ENCODE measurements at places on chromosomes 7 and 10. TPM values are rescaled to one million over a fixed set of nuclear protein-coding genes. Genes with fewer than 3 reads are reported as not detected.

LRRD1 gene
- not detected for total RNA-seq

GRCh38 chr10:102335184-102335583 is 60.3 kb upstream of the NFKB2 start:
- no peak for DNase-seq

DNA sequence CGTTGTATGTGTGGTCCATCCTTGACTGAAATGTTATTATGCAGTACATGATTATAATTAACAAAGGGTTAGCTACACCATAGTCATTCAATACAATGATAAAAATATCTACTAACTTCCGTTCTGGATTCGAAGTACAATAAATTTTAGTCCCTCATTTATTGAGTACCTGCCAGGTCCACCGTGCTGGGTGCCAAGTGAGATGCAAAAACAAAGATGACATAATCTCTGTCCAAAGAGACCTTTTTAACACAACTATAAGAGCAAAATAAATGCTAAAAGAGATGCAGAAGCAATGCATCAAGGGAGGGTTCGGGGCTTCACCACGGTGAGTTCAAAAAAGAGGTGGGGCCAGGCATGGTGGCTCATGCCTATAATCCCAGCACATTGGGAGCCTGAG is 33.1 kb downstream of the LAMB1 start:
- no peak for DNase-seq

GIMAP1 gene
- not detected for total RNA-seq
